Pons (tissue), 1 donor: ENCODE measurements at places on chromosomes 6 and 20.

- no peak for DNase-seq
Observed at GRCh38 chr6:126176282-126176681, 163.6 kb upstream of the CENPW start.

DNA sequence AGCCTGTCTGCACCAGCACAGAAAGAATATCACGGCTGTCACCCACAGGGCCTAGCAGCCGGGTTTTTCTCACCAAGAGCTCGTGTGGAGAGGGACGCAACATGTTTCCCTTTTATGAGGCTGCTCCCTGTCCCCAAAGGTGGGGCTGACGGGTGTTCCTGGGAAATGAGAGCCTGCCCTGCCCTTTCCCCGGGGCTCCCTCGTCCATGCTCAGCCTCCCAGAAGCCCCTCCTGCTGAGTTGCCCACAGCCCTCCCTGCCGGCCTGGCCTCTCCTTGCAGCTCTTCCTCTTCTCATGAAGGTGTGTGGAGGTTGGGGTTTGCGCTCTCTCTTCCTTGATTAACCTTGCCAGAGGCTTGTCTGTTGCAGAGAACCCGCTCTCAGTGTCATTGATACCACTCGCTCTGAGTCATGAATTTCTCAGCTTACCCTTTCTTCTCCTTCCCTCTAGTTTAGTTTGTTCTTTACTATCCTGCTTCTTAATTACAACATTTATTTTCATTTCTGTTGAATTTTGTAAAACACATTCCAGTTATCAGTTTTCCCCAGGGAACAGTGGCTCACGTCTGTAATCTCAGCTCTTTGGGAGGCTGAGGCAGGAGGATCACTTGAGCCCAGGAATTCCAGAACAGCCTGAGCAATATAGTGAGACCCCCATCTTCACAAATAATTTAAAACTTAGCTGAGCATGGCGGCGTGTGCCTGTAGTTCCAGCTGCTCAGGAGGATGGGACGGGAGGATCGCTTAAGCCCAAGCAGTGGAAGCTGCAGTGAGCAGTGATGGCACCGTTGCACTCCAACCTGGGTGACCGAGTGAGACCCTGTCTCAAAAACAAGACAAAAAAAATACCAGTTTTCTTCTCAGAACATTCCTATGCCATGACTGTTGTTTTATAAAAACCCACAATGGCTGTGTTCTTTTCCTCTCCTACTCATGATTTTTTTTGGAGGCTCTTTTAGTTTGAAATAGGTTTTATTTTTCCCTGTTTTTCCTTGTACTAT lies 103.8 kb downstream of the TMEM242 start:
- no peak for DNase-seq

DNA sequence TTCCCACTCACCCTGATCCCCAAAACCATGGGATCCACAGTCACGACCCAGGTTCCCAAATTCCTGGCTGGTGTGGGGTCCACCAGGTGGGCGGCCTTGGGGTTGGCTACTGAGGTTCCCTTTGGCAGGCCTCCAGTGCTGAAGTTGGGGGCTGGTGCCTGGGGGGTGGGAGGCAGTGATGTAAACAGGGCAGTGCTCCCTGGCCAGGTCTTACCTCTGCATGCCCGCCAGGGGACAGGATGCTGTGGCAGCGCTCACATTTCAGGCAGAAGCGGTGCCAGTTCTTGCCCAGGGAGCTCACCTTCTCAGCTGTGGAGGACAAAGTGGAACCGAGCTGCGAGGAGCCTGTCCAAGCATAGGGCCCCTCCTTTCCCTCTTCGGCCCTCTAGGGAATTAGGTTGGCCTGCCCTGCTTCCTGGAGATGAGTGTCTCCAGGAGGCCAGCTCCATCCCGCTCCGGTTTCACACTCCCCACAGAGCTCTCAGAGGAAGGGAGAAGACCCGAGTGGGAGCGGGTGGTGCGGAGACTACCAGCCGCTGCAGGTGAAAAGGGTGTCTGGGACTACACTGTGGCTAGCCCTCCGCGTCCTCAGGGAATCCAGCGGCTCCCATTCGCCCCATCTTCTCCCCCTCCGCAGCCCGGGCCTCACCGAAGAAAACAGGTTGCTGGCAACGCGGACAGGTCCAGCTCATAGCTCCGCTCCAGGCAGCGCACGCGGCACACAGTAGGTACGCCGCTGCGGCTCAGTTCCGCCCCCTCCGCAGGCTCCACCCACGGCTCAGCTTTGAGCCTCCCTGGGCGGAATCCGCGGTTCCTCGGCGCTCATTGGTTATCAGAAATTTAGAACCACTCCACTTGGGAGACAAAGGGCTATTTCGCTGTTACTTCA lies at the start of gene CRIP3:
Gene CRIP3 (minus strand): TSS at position 726 of the 889 bp plus-strand sequence. CDS start 34 bp downstream, at position 692.
- no peak for DNase-seq

DNA sequence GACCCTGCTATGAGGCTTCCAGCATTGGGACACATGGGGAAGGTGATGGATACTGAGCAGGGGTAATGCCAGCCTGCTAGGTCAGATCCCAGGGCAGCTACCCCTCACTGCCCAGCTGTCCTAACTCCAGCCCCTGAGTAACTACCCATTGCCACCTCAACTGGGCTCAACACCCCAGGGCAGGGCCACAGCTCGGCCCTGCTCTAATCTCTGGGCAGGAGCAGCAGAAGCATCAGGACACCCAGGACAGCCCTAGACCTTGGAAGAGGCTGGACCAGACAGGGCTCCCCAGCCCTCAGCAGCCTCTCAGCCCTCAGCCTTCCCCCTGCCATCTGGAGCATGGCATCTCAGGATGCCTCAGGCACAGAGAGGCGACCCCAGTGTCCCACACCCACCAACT lies 67.4 kb upstream of the TOP1 start:
- DNase-seq, result no peak

- DNase-seq, result no peak
Observed at GRCh38 chr20:23294166-23294565, 56.4 kb upstream of the NXT1 start.
